ENCODE measurements at places on chromosomes 3 and 15. TPM values are rescaled to one million over a fixed set of nuclear protein-coding genes. Genes with fewer than 3 reads are reported as not detected.

GHSR gene
- polyA plus RNA-seq: not detected

- peaks cover 11% of the 10 kb centered on the region for H3K4me1 ChIP-seq
- peak overlapping the region; percentile 69 for H3K4me3 ChIP-seq
- peak; percentile 84 for DNase-seq
- H3K27ac ChIP-seq: peak overlapping the region; percentile 78
- peaks cover 38% of the 10 kb centered on the region for H3K36me3 ChIP-seq
- H3K27me3 ChIP-seq: no peaks in the 10 kb centered on the region
Observed at GRCh38 chr3:141402476-141403171, 34.3 kb downstream of the ZBTB38 start.

ZPLD1 gene
- not detected for polyA plus RNA-seq

DNA sequence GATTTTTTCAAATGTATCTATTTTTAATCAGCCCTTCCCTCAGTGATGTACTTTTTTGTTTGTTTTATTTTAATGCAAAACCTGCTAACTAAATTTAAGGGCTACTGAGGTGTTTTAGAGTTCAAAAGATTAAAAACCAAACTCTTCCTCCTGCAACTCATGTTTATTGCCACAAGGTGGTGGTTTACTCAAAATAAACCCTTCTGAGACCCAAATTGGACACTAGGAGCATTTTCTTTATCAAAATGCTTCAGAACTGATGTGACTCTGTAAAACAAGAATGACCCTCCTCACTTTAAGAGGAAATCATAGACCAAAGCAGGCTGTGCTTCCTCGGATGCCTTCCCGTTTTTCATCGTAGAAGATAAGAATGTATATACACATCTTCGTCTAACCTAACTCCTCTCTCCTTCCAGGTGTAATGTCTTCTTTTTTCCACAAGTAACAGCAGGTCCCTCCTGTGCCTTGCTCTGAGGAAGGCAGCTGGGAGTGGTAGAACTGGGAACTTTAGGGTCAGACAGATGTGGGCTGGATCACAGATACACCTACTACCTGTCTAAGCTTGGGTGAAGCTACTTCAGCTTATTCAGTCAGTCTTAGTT, 2.9 kb upstream of the NME9 start:
- no peaks in the 10 kb centered on the region for H3K36me3 ChIP-seq
- no peak overlapping the region for H3K4me3 ChIP-seq

DNA sequence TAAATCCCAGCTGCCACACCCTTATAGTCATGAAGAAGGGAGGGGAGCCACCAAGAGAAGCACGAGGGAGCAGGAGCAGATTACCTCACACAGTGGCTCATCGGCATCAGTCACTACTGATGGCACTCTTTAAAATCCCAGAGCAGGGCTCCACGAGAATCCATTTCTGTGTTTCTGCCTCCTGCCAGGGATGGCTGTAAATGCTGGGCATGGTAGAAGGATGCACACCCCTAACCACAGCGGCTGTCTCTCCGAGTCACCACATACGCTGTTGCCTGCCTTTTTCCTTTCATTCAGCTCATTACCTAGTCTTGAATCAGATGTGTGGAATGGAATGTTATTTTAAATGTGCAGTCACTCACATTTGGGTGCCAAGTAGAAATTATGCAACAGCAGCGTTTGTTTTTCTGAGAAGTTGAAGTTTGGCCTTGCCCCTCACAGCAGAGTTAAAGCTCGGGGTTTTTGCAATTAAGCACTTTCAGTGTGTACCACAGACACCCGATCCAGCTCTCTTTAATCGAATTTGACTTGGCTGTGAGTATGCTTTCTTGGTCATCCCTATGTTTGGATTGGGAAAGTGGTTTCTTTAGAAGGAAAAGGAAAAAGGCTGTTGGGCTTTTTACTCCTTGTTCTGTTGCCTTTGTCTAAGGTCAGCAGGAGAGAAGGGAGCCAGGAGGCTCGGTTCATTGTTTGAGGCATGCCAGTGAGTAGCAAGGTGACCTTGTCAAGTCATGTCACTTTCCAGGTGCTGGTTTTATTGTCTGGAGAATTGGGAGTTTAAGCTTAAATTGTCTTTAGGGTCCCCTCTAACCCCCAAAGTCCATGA, 284.2 kb upstream of the TPM1 start:
- H3K27ac ChIP-seq: peak overlapping the region; percentile 82
- H3K27me3 ChIP-seq: no peaks in the 10 kb centered on the region
- DNase-seq: peak; percentile 38

FGD5 gene
- polyA plus RNA-seq: not detected

DNA sequence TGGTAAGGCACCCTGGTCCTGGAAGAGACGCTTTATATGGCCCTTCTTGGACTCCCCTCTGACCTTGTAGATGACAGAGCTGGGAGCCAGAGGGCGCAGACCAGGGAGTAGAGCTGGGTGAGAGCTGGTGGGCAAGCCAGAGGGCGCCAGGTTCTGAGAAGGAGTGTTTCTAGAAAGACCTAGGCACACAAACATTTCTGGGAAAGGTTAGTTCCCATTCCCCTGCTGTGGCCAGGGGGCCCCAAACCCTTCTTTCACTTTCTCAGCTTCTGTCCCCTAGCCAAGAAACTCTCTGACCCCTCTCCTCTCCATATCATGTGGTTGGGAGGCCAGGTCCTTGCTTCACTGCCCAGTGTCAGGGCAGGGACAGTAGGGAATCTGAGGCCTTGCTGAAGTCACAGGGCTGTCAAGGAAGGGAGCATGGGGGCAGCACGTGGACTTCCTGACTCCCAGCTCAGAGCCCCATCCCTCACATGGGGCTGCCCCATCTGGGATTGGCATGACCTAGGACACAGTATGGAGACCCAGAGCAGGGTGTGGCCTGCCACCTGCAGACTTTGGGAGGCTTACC, 3.6 kb downstream of the HEMK1 start:
- peaks cover 11% of the 10 kb centered on the region for H3K4me1 ChIP-seq
- H3K36me3 ChIP-seq: peaks cover 21% of the 10 kb centered on the region
- H3K4me3 ChIP-seq: no peak overlapping the region
- no peaks in the 10 kb centered on the region for H3K27me3 ChIP-seq
- DNase-seq: no peak

- peak; percentile 48 for DNase-seq
- H3K36me3 ChIP-seq: no peaks in the 10 kb centered on the region
- no peaks in the 10 kb centered on the region for H3K27me3 ChIP-seq
- H3K4me3 ChIP-seq: no peak overlapping the region
- H3K4me1 ChIP-seq: no peaks in the 10 kb centered on the region
- no peak overlapping the region for H3K27ac ChIP-seq
Observed at GRCh38 chr3:76107935-76108570, 322.7 kb upstream of the ZNF717 start.

SEC62 gene
- 15.0 TPM for polyA plus RNA-seq

GCNT3 gene
- polyA plus RNA-seq: 0.08 TPM

GRIP2 gene
- polyA plus RNA-seq: 0.26 TPM

DNA sequence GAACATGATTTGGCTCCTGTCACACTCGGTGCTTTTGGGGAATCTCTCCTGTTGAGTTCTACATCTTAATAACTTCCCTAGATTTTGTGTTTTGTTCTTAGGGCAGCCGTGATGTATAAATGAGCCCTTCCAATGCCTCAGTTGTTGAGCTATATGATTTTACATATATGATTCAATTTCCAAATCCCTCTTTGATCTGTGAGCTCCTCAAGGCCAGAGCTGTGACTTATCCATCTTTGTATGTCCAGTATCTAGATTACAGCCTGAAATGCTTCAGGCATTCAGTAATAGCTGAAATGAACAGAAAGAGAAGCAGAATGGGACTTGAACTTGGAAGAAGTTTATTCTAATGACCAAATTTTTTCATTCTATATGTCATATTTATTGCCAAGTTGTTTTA, 26.6 kb downstream of the CGGBP1 start:
- H3K36me3 ChIP-seq: no peaks in the 10 kb centered on the region
- DNase-seq: no peak
- no peaks in the 10 kb centered on the region for H3K27me3 ChIP-seq
- peak overlapping the region; percentile 38 for H3K27ac ChIP-seq

DNA sequence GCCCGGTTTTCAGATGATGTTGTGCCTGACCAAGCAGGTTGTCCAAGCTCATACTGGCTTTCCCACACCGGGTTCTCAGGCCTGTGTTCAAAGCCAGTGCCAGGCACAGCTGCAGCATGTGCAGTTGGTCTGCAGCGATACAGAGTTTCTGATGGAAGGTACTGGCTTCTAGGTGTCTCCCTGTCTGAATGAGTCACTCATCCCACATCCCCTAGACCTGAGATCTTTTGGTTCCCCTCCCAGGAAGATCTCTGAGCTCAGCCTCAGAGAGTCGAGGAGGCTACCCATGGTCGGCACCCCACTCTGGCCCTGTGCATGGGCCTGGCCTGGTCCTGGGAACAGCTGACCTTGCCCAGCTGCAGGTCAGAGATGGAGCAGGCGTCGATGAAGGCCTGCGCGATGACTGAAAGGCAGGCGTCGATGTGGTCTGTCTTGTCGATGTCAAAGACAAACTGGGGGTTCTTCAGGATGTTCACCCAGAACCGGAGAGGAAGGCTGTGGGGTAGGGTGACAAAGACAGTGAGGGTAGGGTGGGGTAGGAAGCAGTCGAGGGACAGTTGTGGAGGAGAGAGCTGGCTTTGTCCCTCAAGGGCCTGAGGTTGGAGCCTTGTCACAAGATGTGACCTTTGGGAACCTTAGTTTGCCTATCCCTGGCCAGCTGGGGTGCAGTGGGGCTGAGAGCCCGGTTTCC, 15.3 kb downstream of the H1-8 start:
- H3K27ac ChIP-seq: peak overlapping the region; percentile 78
- DNase-seq: no peak
- peaks cover 64% of the 10 kb centered on the region for H3K4me1 ChIP-seq
- no peaks in the 10 kb centered on the region for H3K36me3 ChIP-seq
- H3K27me3 ChIP-seq: no peaks in the 10 kb centered on the region

COMMD4 gene
- 197 TPM for polyA plus RNA-seq

Data from SK-N-SH (cell line).